ENCODE measurements at places on chromosomes 4 and X.

DNA sequence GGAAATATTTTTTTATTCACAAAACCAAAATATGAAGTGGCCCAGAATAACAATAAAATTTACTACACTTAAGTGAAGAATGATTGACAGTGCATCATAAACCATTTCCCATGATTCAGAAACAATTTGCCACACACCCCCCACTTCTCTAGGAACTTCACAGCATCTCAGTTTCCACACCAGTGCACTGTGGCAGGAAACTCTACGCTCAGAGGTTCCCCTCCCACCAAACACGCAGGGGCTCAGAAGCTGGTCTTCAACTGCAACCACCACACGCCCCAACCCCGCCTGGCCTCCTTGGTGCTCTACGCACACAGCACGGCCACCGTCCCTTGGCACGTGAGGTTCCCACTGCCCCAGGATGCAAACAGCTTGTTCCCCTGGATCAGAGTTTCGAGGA lies 63.7 kb downstream of the ZFYVE28 start:
- DNase-seq, result no peak

DNA sequence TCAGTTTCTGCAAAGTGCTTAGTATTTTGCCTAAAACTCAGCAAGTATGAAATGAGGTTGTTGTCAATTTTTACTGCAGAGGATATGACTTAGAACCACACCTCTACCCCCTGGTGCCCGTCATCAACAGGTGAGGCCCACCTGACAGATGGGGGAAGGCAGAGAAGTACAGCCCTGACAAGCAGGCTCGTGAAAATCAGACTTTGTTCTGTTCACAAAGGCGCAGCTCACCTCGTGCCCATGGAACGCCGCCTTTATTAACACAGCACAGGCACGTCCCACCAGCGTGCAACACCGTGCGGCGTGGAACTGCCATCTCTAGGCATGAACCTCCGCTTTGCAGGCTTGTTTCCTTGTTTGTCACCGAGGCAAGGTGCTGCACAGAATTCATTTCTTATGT lies 13.3 kb downstream of the CYP4V2 start:
- DNase-seq, result no peak

GRCh38 chr4:1830234-1830633 lies 25.7 kb downstream of the LETM1 start:
- DNase-seq, result no peak

GRCh38 chrX:138954976-138955375 lies 243.5 kb upstream of the FGF13 start:
- DNase-seq, result no peak

GRCh38 chr4:121721700-121722099 lies 24.9 kb upstream of the ANXA5 start:
- DNase-seq, result no peak

DNA sequence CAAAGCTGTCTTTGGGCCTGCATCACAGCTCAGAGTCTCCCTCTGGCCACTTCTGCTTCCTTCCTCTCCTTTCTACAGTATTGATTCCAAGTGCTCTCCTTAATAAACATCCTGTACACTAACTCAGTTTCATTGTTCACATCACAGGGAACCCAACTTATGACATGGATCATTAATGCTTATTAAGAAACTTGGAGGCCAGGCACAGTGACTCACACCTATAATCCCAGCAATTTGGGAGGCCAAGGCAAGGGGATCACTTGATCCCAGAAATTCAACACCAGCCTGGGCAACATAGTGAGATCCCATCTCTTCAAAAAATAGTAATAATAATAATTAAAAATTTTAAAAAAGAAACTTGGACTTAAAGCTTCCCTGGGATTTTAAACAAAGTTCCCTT lies 89.2 kb upstream of the EFHC2 start:
- DNase-seq, result no peak

DNA sequence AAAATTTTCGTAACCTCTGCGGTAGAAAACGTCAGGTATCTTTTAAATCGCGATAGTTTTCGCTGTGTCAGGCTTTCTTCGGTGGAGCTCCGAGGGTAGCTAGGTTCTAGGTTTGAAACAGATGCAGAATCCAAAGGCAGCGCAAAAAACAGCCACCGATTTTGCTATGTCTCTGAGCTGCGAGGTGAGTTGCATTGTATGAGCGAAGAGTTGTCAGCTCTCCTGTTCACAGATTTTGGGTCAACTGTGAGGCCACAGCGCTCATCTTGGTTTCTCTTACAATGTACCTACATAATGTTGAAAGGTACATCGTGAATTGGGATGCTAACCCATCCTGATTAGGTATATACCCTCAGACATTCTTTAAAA lies 486 bp downstream of the CLCN3 start:
- DNase-seq, result peak; percentile 24

DNA sequence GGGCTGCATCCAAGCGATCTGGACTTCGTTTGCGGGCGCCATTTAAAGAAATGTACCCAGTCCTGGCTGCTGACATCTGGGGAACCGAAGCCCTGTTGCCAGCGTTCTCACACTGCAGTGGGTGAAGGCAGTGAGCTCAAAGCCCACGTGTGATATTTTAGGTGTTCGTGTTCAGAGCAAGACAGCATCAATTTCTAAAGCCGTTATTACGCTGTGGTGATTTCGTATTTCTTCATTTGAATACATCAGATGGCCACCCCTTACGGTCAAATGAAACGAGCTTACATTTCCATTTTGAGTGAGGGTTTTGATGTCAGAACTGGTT lies 376 bp upstream of the C4orf36 start:
- DNase-seq, result no peak

GRCh38 chrX:44705817-44706551 lies 137.8 kb upstream of the DUSP21 start:
- no peak for DNase-seq

DNA sequence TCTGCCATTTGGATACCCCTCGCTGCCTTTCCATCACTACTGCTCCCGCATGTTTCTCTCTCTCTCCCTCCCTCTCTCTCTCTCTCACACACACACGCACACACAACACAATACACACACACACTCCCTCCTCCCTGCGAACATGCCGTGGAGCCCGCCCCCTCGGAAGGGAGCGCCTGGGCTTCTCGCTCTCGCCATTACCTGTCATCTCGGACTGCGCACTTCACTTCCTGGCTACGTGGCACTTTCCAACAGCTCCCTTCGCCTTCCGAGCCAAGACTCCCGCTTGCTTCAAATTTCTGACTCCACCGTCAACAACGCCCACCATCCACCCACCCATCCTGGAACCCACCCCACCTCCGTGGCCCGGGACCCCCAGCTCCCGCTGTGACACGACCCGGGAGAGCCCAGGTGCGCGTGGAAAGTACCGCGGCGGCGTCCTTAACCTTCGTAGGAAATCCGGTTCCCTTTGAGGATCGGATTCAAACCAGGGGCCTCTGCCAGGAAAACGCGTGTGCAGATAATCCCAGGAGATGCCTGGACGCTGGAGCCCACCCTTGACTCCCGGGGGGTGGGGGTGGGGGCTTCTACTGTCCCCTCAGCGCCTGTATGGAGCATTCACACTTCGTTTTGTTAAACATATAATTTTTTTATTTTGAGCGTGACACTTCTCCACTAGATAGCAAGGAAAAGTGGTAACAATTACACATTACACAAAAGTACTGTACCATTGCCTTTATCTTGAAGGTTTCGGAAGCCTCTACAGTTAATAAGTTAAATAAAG lies 12.5 kb downstream of the ARX start:
- no peak for DNase-seq
